ENCODE measurements at places on chromosomes 7 and 10. TPM values are rescaled to one million over a fixed set of nuclear protein-coding genes. Genes with fewer than 3 reads are reported as not detected.

DNA sequence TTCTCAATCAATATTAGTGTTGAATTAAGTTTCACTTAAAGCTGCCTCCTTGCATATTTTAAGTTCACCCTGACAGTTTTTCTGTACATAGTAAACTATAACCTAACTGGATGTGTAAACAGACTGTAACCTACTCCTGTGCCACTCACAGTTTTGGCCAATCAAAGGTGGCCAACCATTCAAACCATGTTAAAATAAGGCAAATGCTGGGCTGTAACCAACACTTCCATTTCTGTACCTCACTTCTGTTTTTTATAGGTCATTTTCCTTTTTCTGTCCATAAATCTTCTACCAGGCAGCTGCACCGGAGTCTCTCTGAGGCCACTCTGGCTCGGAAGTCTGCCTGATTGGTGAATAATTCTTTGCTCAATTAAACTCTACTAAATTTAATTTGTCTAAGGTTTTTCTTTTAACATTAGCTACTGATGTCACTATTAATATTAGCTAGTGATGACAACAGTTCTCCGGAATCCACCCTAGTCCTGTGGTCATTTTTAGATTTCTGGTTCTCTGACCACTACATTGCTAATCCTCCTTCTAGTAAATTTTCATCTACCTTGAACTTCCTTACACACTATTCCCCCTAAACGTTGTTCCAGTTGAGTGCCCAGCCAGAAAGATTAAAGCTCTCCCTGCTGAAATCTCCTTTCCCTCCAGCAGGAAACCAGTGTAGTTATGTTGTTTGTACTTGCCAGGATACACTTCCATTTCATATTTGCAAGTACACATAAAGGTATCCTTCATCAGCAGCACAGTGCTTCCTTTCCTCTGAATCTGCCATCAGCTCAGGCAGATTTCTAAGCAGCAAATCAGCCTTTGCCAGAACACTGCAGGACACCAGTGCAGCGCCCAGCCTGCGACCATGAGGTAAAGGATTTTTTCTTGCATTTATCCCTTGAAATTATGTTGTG, 18.6 kb upstream of the IFIT2 start:
- no peak overlapping the region for H3K4me3 ChIP-seq
- H3K4me1 ChIP-seq, result peaks cover 8% of the 10 kb centered on the region
- no peak for DNase-seq
- no peaks in the 10 kb centered on the region for H3K36me3 ChIP-seq
- H3K27ac ChIP-seq, result peak overlapping the region; percentile 39
- no peaks in the 10 kb centered on the region for H3K27me3 ChIP-seq

DNA sequence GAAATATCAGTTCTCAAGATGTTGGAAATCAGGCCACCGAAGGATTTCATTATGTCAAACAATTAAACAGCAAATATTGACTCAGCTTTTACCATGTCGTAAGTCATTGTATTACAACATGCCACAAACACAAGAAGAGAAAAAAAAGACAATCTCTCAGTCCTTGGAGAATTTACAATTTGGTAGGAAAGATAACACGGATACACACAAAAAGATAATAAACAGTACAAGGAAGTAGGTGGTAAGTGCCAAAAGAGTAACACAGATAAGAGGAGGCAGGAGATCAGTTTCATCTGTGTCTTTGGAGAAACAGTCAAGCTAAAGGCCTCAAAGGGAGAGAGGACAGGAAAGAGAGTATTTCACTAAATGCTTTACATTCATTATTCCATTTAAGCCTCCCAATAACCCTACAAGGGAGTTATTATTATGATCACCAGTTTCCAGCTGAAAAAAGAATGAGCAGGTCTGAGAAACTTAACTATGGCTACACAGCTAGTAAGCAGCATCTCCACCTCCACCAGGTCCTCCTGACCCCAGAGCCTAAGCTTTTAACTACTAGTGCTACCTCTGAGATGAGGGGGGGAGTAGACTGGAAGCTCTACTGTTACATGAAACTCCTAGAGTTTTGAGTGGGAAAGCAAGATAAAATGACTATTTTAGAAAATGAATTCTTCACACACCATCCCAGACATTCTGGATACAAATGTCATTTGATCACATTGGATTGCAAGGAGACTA, 13.9 kb upstream of the DNAJC1 start:
- H3K27ac ChIP-seq, result no peak overlapping the region
- H3K4me3 ChIP-seq, result no peak overlapping the region
- peaks cover 3% of the 10 kb centered on the region for H3K27me3 ChIP-seq
- no peaks in the 10 kb centered on the region for H3K36me3 ChIP-seq
- peaks cover 11% of the 10 kb centered on the region for H3K4me1 ChIP-seq

NEUROD6 gene
- not detected for total RNA-seq

DNA sequence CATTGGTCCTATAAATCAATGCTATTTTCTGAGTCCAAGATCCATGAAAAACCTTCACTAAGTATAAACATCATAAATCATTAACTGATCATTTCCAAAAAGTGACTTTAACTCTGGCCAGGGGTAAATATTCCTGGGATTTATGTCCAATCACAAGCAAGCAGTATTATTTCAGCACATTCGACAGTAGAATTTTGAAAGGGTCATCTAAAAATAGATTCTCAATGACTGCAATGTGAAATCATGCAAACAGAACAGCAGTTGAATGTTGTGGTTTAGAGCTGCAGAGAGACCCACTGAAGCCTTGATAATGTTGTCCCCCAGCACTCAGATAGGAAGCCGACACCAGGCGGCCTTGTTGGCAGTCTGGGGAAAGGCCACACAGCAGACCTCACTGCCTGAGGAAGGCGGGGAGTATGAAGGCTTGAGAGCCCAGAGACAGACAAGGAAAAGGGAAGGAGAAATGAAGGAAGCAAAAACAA, 38.1 kb downstream of the FAM107B start:
- no peak for DNase-seq
- H3K27ac ChIP-seq, result peak overlapping the region; percentile 57
- H3K27me3 ChIP-seq, result no peaks in the 10 kb centered on the region
- H3K36me3 ChIP-seq, result no peaks in the 10 kb centered on the region

Data from progenitor cell of endocrine pancreas (in vitro differentiated cells).